ENCODE measurements at places on chromosomes 2 and 18. TPM values are rescaled to one million over a fixed set of nuclear protein-coding genes. Genes with fewer than 3 reads are reported as not detected.
A peak's percentile ranks its signal among the peaks of the same experiment; 100 is the strongest.

Gene SH3RF3
- 0.05 TPM for total RNA-seq

Gene COLEC11
- 0.54 TPM for total RNA-seq

Gene APOB
- total RNA-seq, result not detected

Gene KIF1A
- total RNA-seq, result 1.1 TPM

Gene GAREM2
- 2.1 TPM for total RNA-seq

Gene PTPRN
- 0.67 TPM for total RNA-seq

DNA sequence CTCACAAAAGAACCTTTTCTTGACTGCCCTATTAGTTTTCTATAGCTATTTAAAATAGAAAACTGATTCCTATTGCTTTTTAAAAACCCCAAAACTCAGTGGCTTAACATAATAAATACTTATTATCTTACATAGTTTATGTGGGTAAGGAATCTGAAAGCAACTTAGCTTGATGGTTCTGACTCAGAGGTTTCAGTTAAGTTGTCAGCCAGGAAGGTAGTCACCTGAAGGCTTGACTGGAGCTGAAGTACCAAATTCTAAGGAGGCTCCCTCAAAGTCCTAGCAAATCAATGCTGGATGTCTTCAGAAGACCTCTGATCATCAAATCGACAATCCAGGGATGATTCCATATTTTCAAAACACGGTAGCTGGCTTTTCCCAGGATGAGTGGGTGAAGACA is 546.6 kb upstream of the CDH2 start:
- ATAC-seq, result no peak

DNA sequence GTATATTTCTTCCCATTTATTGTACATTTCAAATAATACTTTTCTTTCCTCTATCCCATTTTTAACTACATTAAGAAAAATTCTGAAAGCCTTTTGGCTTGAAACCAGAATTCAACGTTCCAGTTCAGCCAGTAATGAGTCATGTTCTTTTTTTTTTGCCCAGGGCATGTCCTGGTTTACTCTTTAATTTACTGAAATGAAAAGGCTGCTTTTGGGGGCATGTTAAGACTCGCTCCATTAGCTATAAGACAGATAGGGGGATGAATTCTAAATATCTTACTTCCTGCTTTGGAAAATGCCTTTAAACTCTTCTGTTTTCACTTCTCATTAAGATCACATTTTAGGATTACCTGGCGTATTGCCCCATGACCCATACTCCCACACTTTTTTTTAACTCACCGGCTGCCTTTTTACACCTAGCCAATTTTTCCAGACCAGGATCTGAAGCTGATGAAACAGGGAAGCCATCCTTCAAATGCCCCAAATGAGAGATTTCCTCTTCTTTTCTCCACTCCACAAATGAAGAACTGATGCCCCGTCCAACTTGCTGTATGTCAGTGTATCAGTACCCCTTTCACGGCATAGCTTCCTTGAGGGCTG is 585 bp downstream of the ABCA12 start:
- no peak for ATAC-seq

DNA sequence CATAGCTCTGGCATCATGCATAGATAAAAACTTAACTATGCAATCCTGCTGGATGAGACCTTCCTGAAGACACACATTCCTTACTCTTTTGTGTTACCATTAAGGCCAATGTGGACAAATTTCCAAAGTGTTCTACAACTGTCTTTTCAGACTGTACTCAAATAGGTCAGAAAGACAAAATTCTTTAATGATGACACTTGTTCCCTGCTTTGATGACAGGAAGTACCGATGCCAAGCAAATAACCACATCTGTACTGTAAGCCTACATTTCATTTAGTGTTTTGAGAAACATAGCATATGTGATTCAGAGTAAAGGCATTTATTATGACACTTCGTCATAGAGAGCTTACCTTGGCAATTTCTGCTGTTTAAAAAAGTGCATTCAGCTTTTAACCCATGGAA is 55.0 kb downstream of the PMAIP1 start:
- ATAC-seq, result no peak

DNA sequence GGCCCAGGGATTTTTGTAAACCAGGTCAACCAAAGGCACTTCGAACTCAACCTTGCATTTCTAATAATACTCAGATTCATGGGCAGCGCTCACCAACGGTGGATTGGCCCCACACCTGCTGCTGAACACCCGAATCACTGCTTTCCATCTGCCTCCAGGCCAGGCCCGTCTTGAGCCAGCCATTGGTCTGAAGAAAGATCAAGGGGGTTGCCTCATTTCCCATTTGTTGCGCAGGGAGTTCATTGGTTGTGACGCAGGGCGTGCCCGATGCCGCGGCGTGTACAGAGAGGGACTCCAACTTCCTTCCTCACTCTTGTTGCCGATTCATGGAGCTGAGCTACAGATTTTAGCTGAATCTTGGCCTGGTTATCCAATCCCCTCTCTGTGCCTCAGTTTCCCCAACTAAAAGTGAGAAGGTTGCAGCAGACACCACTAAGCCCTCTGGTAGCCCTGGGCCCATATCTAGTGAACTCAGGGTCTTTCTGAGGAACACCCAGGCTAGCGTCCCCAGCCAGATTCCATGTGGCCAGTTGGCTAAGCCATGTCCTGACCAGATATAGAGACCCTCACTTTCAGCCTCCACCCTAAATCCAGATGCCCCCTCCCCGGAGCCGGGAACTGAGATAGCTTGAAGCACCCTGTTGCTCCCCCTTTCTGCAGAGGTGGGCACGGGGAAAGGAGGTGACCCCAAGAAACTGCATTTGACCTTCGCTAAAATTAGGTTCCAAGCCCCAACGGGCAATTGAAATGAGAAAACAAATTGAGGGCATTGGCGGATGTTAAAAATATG is 60.9 kb upstream of the HPCAL1 start:
- ATAC-seq, result no peak

- ATAC-seq, result no peak
Observed at GRCh38 chr2:191105082-191105481, 45.7 kb downstream of the STAT4 start.

DNA sequence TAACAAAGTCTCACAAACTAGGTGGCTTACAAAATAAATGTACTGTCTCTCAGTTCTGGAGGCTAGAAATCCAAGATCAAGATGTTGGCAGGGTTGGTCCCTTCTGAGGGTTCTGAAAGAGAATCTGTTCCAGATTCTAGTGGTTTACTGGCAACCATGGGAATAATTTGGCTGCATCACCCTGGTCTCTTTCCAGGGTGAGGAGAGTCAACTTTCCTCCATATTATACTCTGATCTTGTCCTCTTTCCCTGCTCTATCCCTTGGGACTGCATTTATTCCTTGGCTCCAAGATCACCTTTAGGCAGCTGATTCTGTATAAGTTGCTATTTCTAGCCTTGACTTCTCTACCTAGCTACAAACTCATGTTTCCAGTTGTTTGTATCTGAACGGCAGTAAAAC is 35.2 kb downstream of the SLC40A1 start:
- ATAC-seq, result no peak

DNA sequence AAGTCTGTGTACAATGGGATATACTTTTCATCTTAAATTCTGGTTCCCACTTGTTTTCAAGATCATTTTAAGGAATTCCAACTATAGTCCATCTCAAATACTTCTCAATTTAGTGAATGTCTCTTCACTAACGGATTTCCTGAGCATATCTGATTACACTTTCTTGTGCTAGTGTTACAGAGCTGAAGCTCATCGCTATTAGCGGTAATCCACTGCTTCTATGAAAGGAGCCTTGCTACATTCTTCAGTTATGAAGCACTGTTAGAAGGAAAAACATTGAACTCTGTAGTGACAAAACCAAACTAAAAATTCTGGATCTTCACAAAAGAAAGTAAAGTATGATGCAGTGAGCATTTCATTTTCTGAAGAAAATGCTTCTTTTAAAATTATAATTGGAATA is 72.0 kb downstream of the AGPS start:
- no peak for ATAC-seq

DNA sequence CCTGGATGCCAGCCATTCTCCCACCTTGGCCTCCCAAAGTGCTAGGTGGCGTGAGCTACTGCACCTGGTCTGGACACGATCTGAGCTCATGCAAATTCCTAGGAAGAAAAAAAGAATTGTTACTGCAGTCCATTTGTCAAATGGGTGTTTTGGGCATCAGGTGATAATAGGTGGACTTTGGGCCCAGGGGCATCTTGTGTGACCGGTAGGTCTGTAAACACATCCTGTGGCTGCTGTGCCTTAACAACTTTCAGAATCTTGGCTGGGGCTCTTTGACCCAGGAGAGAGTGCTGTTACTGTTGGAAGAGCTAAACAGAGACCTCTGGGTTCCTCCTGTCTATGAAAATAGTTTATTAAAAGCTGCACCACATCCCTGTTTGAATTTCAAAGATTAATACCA is 34.9 kb upstream of the TFCP2L1 start:
- no peak for ATAC-seq

DNA sequence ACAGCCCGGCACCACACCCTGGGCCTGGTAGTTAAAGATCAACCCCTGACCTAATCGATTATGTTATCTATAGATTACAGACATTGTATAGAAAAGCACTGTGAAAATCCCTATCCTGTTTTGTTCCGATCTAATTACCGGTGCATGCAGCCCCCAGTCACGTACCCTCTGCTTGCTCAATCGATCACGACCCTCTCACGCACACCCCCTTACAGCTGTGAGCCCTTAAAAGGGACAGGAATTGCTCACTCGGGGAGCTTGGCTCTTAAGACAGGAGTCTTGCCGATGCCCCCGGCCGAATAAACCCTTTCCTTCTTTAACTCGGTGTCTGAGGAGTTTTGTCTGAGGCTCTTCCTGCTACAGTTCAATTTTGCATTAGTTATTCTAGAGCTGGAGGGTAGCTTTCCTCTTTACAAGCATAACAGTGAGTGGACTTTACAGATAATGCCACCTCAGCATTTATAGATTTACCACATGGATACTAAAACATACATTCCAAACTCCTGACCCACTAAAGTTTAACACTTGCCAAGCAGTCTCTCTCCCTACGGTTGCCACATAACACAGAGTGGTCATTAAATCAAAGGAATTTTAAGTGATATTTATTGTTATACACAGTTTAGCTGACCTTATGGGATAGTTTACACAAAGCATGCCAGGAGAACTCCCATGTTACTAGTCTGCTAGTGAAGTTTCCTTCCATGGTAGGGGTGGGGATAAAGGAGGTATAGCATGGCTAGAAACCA is 101.0 kb downstream of the EVA1A start:
- no peak for ATAC-seq

DNA sequence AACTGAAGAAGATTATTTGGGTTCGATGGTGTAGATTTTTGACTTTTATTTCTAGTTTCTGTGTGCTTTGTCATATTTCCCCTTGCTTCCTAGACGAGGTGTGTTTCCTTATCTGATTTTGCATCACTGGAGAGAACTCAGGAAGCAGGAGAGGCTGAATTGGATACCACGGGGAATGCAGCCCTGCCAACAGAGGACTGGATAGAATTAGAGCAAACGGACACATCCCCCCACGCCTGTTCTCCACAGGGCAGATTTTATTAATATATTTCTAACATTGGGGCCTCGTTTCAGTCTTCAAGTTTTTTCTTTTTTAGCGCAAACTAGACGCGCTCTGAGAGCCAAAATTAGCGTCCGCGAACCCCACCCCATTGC is 678 bp upstream of the VAPA start:
- ATAC-seq, result no peak

- no peak for ATAC-seq
Observed at GRCh38 chr2:20624884-20625485, 25.9 kb downstream of the HS1BP3 start.

DNA sequence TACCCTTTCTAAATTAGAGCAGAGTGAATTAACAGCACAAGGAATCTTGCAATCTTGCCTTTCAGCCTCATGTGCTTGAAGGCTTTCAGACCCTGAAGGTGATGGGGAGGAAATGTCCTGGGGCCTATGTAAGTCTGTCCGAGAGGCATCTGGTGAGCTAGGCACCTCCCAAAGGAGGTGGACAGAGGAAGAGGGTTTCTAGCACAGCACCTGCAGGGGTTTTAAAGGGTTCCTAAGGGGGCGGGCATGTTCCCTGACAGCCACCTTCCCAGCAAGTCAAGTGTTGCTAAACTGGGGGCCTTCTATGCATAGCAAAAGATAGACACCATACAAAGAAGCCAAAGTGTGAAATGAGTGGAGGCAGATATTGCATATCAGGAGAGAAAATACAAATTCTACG is 88.5 kb downstream of the CDH2 start:
- no peak for ATAC-seq

GRCh38 chr2:133667085-133667484 is 98.8 kb upstream of the NCKAP5 start:
- peak; percentile 29 for ATAC-seq

DNA sequence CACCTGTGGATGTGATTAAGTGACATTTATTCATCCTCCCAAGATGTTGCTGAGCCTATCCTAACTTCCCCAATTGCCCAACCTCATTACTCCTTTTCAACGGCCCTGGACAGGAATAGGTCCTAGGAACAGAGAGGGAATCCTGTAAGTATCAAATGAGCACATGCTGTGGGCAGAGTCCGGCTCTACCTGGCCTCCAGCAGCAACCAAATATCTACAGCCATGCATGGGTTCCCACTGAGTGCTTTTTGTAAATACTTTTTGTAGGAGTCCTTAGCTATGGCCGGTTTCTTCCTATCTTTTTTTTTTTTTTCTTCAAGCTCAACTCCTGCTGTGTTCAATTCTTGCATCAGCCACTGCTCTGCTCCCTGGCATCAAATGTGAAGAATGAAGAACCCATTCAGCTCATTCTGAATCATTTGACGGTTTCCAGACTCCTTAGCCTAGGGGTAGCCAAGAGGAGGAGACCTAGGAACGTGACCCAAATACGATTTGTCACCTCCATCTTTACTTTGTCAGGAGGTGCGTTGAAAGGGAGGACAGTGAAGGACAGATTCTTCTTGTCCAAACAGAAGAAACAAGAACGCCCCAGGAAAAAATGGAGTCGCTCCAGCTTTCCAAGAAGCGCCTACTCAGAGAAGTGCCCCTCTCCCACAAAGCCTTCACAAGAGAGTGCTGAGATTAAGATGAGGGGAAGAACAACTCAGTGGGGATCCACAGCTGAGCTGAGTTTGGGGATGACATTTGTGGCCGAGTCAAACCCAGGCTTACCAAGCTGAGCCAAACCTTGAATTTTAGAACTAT is 46.7 kb upstream of the LCLAT1 start:
- ATAC-seq, result no peak

GRCh38 chr2:233850745-233851144 is 3.6 kb downstream of the HJURP start:
- no peak for ATAC-seq

DNA sequence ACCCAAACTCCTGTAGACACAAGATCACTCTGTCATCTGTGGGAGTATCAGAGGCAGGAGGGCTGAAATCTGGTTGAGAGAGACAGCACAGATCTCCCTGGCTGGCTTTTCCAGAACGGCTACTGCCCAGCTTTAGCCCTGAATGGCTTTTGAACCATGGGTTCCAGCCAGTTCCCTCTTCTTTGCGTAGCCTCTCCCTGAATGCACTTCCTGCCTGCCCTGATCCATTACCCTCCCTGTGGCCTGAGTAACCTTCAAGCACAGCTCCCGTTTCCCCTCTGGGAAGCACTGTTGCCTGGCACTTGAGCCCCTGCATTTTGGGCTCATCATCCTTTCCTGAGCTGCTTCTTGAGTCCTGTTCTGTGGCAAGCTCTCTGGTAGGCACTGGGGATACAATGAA is 68.8 kb downstream of the ASAP2 start:
- no peak for ATAC-seq

Measured in activated T-helper 17 cell treated with anti-CD3 and anti-CD28 coated beads, Interleukin-2, amount 50 U/mL, for 72 hours (primary cell).